ENCODE measurements at places on chromosomes 5 and 9. TPM values are rescaled to one million over a fixed set of nuclear protein-coding genes. Genes with fewer than 3 reads are reported as not detected.

The PWWP2A gene
- 14.8 TPM for total RNA-seq

The PDE6A gene
- not detected for total RNA-seq

The SLC46A2 gene
- not detected for total RNA-seq

The HTR1A gene
- total RNA-seq, result not detected

The ATP6V1G1 gene
- total RNA-seq, result 156 TPM

The LCN12 gene
- not detected for total RNA-seq

The COL27A1 gene
- 5.8 TPM for total RNA-seq

The RELL2 gene
- total RNA-seq, result 5.8 TPM

The SPINK6 gene
- total RNA-seq, result not detected

The CCDC192 gene
- total RNA-seq, result not detected

The ZNG1C gene
- 8.8 TPM for total RNA-seq

The SLC4A9 gene
- total RNA-seq, result not detected

The COL5A1 gene
- 1,217 TPM for total RNA-seq

The TMEM215 gene
- total RNA-seq, result not detected

The PCDHB7 gene
- total RNA-seq, result 0.16 TPM

The ALAD gene
- total RNA-seq, result 26.6 TPM

The RAPGEF6 gene
- total RNA-seq, result 6.5 TPM

The ACOT12 gene
- total RNA-seq, result not detected

The C1QTNF2 gene
- total RNA-seq, result 0.16 TPM

Data from cardiac atrium fibroblast (primary cell).